C1 segment of cervical spinal cord (tissue), 14 donors: ENCODE measurements at places on chromosomes 3 and 15.

DNA sequence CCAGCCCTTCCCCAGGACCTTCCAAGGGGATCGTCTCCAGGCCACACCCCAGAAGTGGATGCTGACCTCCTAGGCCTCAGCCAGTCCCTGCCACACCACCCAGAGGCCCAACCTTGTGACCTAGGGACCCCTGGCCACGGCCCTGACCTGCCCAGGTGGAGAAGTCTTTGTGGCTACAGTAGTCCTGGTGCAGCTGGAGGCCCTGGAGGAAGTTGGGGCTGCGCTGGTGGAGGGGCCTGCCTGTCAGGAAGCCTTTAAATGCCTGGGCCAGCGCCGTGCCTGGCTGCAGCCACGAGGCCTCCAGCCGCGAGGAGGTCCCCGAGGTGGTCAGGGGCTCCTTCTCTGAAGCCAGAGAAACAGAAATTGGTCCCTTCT lies 23.4 kb downstream of the PLA2G4D start:
- no peak for DNase-seq

GRCh38 chr15:66115568-66116206 lies 137.9 kb downstream of the MEGF11 start:
- no peak for DNase-seq

- no peak for DNase-seq
Measured at GRCh38 chr15:37860896-37861295, 73.5 kb upstream of the TMCO5A start.

- no peak for DNase-seq
Measured at GRCh38 chr3:40229386-40229785, 80.1 kb upstream of the EIF1B start.

DNA sequence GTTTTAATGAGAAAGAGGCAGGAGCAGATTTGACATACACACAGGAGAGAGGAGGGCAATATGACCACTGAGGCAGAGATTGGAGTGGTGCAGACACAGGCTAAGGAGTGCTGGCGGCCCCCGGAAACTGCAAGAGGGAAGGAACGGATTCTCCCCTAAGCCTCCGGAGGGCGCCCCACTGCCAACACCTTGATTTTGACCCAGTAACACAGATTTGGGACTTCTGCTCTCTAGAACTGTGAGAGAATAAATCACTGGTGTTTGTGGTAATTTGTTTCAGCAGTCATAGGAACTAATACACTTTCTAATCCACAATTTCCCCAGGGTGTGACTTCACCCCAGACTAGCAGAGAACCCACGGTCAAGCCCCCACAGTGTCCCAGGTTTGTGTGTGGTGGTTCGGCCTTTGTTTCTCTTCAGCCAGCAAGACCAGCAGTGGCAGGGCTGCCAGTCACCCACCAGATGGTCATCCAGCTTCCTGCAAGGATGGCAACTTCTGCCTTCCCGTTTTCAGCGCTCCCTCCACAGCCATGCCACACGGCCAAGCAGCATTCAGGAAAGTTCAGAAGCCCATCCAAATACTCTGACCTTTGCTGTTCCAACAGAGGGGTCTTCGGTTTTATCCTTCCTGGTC lies 23.6 kb upstream of the TSPAN3 start:
- DNase-seq: no peak

- no peak for DNase-seq
Measured at GRCh38 chr15:85024509-85025336, 43.1 kb downstream of the PDE8A start.

GRCh38 chr3:11134794-11135193 lies 19.5 kb upstream of the HRH1 start:
- DNase-seq: no peak

DNA sequence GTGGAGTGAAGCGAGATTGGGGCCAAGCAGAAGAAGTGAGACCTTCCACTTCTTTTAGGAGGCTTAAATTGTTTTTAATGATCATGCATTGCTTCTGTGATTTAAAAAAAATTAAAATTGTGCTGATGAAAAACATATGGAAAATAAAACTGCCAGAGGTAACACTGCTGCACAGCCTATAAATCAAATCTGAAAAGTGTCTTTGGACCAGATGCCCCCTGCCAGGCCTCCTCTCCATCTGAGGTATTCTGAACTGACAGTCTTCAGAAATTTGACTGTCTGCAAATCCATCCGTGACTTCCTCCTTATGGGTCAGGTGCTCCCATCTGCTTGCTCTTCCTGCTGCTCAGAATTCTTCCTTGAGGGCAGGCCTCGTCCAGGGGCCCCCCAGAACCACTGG lies 108.5 kb upstream of the NR2E3 start:
- DNase-seq: no peak

DNA sequence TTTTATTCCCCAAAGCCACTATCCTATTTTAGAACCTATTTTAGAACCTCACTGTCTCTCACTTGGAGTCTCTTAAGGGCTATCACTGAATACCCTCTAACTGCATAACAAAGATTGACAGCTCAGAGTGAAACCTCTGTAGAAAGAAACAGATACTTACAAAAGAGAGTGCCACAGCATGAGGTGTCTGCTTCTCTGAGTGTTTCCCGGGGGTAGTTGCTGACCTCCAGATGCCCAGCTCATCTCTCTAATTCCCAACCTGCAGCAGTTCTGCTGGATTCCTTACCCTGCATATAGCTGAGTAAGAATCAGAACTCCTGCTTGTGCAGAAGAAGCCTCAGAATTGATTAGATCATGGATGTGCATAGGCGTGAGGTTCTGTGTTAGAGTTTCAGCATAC lies 34.5 kb downstream of the P3H2 start:
- DNase-seq: no peak

- DNase-seq: no peak
Measured at GRCh38 chr15:91561371-91562100, 292.0 kb upstream of the SLCO3A1 start.

DNA sequence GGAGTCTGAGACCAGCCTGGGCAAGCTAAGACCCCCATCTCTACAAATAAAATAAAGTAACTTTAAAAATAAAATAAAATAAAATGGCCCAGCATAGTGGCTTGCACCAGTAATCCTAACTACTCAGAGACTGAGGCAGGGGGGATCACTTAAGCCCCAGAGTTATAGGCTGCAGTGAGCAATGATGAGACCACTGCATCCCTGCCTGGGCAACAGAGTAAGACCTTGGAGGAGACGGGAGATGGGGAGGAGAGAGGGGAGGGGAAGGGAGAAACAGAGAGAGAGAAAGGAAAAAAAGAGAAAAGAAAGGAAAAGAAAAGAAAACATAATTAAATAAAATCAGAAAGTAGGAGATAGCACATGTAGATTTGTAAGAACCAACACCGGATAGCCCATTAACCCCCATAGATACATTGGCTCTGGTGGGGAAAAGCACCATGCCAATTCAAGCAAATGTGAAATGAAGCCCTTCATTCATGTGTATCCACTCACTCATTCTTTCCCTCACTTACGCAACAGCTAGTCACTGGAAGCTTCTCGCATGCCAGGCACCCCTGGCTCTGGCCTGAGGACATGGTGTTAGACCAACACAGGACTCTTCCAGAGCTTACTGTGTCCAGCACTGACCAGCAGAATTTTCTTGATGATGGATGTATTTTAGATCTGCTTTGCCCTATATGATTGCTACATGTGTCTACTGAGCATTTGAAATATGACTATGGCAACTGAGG lies 183.2 kb downstream of the MAGI1 start:
- DNase-seq: no peak

DNA sequence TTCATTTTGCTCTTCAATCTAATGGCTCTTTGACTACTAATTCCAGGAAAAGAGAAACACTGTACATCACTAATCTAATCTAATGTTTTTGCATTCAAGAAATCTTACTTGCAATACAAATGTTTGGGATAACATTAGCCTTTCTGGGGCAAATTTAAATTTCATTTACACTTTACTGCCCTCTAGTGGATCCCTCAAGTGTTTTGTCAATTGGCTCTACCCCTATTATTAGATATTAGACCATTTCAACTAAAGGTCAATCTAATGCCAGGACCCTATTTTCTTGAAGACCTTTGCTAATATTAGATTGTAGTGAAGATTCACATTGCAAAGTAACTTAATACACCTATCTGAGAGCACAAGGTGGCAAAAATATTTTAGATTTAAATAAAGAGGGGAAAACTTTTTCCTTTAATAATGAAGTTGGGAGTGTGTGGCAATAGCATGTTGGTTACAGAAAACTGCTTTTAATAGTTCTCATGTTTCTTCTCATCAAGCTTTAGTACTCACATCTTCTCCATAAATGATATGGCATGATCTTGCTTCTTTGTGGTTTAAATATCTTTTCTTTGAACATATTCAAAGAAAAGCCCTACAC lies 5.0 kb downstream of the C2CD4A start:
- DNase-seq: no peak

DNA sequence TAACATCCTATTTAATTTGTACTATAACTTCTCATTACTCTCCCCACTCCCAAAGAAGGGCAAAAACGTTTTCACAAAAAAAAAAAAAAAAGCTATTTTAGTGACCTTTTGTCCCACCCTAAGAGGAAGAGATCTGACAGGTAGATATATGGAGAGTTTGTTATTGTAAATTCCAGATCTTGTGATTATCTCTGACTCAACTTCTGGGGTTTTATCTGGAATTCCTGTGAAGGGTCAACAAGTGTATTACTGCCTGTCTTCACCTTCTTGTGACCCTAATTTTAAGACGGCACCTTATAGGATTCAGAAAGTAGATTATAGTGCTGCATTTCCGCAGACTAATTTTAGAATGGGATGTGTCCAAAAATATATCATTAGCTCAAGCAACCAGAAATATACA lies 205.9 kb upstream of the CDIN1 start:
- no peak for DNase-seq

DNA sequence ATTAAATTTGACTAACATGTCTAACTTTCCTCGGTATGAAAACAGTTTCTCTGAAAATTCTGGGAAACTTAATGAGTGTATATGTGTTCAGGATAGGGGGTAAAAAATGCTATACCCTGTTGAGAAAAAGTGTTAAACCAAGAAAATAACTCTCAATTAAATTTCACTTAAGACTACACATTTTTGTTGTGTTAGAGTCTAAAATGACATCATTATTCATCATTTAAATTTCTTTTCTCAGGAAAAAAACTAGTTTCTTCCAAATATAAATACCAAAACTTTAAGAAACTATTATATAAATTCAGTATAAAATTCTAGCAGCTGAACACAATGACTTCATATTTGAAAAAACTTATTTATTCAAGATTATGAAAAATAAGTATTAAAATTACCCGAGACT lies 52.2 kb downstream of the ZNF148 start:
- DNase-seq: no peak

- no peak for DNase-seq
Measured at GRCh38 chr3:104323226-104323625, 1043.5 kb upstream of the ALCAM start.

DNA sequence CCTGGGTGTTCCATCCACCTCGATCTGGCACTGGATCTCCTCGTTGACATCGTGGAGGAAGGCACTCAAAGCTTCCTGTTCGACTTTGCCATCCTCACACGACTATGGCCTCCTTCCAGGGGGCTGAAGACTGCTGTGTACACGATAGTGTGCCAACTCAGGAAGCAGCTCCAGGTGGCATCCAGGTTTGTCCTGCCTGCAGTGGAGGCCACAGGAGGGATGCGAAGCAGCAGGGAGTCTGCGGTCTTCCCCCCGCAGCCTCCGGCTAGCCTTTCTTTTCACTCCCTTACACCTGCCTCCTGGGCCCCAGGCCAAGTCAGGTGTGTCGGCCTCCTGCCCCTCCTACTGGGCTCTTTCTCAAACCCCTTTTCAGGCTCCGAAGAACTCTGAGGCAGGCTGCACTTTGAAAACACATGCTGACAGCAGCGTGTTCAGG lies 32.2 kb downstream of the SYNM start:
- DNase-seq: no peak

GRCh38 chr15:91553196-91553854 lies 300.2 kb upstream of the SLCO3A1 start:
- DNase-seq: no peak

GRCh38 chr15:71082803-71083202 lies 32.5 kb upstream of the THSD4 start:
- DNase-seq: no peak

- no peak for DNase-seq
Measured at GRCh38 chr3:128727996-128728395, 2.0 kb downstream of the RAB7A start.

GRCh38 chr3:50170689-50171088 lies 15.6 kb downstream of the SEMA3F start:
- DNase-seq: no peak

DNA sequence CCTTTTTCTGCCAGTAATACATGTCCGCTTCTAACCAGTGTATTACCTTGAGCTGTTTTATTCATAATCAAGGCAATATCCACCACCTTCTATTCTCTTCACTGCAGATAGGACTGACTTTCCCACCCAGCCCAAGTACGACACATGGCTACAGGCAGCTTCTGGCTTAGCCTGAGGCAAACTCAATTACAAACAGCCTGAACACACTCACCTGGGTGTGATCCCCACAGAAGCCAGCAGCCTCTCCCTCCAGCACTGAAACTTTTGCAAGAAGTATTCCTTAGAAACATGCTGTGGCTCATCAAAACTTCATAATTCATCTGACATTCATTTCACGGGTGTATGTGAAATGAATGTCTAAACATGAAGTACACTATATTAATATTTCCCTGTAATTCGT lies 13.5 kb upstream of the KCNMB3 start:
- DNase-seq: no peak

DNA sequence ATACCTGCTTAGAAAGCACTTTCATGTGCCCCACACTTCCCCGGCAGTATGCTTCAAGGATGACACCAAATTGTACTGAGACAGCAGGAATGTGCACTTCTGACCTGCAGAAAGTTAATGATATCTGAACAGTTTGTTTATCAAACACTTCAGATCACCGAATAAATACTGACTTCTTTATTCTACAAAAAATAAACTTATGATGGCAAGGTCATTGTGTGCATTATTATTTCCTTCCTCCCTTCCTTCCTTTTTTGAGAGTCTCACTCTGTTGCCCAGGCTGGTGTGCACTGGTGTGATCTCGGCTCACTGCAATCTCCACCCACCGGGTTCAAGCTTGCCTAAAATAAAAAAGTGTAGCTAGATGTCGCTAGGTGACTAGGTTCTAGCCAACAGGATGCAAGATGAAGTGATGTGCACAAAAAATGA lies 80.3 kb downstream of the FAIM start:
- DNase-seq: no peak

- DNase-seq: no peak
Measured at GRCh38 chr15:58528188-58528870, 96.5 kb downstream of the LIPC start.

DNA sequence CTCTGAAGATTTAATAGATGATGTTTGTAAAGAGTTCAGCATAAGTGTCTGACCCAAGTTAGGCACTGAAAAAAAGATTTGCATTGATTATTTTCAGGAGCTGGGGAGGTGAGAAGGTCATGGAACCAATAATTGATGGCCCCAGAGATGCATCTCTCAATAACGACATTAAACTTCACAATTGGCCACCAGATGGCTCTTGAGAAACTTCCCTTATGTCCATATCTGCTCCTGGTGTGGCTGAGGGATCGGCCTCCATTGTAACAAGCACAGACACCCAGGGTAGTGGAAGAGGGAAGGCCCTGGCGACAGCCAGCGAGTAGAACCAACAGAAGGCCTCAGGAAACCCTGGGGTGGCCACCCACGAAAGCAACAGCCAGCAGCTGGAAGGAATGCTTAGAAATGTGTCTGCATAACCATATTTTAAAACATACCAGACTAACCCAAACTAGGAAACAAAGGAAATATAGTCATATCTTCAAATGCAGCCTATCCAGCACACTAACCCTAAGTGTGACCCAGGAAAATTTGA lies 536.7 kb downstream of the SOX2 start:
- no peak for DNase-seq
